GM18507 (cell line): ENCODE measurements at places on chromosomes 12 and 14.

GRCh38 chr12:2933586-2933985 lies 25.6 kb upstream of the TEAD4 start:
- DNase-seq, result no peak

DNA sequence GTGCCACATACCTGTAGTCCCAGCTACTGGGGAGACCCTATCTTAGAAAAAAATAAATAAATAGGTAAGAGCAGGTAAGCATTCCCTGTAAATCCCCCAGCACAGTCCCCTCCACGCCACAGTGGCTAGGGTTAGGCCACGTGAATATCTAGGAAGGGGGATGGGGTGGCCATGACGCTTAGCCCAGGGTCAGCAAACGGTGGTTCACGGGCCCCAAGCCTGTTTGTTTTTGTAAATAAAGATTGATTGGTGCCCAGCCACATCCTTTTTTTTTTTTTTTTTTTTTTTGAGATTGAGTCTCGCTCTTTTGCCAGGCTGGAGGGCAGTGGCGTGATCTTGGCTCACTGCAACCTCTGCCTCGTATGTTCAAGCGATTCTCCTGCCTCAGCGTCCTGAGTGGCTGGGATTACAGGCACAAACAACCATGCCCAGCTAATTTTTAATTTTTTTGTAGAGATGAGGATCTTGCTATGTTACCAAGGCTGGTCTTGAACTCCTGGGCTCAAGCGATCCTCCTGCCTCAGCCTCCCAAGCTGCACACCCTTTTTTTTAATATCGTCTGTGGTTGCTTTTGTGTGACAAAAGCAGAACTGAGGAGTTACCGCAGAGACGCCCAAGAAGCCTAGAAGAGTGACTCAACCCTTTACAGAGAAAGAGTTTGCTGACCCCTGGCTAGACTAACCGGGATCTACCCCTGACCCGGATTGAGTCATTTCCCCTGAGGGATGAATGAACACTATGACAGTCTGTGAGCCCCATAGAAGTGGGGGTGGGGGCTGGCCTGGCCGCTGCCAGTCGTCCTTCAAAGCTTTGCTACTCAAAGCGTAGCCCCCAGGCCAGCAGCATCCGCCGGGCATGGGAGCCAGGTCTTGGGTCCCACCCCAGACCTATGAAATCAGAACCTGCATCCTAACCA lies 113.7 kb upstream of the NCOR2 start:
- no peak for DNase-seq

DNA sequence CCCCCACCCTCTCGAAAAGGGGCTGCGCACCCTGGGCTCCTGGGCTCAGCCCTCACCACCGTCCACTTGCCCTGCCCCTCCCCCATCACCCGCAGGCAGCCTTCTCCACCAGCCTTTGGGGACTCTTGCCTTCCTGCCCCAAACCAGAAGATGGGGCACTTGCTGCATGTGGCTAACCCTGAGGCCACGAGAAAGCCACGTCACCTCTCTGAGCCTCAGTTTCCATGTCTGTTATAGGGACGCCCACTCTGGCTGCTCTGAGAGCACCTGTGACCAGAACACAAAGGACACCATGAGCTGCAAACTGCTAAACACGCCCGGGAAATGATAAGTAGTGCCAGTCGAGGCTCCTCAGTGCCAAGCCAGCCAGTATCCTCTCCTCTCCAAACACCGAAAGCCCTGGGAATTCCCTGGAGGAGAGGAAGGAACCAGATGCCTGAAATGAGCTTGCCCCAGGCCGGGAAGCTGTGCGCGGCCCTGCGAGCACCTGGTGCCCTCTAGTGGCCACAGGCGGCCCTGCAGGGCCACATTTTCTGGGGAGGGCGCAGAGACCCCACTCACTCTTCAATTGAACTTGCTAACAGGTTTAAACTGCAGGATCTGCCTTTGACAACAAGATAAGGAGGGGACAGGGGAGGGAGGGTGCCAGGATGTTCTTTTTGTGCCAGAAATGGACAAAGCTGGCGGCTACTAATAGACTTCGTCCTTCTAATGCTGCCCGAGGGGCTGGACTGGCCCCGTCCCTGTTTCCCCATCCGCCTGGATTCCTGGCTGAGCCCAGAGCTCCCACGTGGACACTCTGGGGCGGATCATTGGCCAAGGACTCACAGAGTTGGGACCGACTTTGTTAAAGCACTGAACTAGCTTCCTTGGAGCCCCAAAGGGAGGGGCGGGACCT lies 10.2 kb upstream of the SERPINA9 start:
- peak; percentile 36 for DNase-seq

GRCh38 chr12:57889500-57889989 lies 43.0 kb upstream of the CTDSP2 start:
- DNase-seq, result no peak

DNA sequence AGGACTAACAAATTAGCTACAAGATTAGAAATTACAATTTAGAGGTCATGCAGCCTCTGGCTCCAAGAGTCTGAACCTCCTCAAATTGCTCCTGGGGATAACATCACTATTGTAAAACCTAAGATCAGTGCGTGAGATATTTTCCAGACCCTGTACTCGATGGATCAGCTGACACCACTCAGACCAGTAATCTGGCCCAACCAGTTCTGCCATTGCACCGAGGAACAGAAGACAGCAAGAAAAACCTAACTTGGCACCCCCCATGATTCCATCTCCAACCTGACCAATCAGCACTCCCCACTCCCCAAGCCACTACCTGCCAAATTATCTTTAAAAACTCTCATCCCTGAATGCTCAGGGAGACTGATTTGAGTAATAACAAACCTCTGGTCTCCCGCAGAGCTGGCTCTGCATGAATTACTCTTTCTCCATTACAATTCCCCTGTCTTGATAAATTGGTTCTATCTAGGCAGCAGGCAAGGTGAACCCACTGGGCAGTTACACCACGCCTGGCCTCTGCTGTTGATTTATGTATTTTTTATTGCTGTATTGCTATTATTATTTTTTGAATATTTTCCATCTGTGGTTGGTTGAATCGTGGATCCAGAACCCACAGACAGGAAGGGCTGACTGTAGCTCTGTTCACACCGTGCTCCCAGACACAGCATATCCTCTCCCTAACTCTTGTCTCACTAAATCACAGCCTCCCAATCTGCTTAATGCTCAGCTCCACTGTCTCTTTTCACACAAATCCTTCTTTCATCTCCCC lies 9.2 kb downstream of the HEBP1 start:
- no peak for DNase-seq

GRCh38 chr12:49089821-49090773 lies 4.5 kb downstream of the DHH start:
- DNase-seq, result no peak

DNA sequence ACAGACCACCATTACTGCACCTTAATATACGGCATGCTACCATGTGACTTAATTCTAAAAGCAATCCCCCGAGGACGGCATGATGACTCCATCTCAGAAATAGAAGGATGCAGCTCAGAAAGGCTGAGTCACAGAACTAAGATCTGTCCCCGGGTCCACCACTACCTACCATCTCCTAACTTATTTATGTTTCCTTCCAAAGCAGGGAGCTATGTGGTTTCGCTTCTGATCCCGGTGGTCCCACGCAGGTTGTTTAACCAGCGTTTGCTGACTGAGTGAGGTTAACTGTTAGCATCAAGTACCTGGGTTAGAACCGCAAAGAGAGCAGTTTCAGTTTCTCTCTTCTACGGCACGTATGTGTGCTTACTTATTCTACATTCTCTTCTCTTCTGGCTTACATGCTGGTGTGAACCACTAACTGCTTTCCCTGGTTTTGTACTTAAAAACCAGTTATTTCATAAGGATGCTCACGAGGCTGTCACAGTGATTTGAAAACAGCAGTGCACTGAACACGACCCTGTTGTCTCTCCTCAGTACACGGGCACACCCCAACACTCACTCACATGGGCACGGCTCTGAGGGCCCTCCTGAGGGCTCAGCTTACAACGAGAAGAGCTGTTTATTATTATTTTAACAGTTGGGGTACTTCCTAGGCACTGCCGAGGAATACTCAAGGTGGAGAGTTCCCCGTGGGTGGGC lies 66.7 kb downstream of the CCDC88C start:
- DNase-seq, result peak; percentile 59

DNA sequence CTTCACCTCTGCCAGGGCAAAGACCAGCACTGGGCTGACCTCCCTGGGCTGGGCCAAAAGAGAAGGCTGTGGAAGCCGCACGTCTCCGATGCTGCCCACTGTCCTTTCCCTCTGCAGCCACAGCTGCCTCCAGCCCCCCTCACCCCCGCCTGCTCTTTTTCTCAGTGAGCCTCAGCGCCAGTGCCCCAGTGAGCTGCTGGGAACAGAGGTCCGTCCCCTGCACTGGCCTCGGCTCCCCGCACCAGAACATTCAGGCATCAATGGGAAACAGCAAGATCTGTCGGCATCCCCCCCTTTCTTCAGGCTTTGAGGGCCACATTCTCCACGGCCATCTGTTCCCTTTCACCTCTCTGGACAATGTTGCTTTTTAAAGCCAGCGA lies 398.1 kb downstream of the ZFP36L1 start:
- no peak for DNase-seq

GRCh38 chr14:100031506-100032281 lies 33.5 kb upstream of the EVL start:
- DNase-seq, result no peak

- no peak for DNase-seq
These were observed 20.6 kb downstream of the FAM186A start for GRCh38 chr12:50375802-50376201.

DNA sequence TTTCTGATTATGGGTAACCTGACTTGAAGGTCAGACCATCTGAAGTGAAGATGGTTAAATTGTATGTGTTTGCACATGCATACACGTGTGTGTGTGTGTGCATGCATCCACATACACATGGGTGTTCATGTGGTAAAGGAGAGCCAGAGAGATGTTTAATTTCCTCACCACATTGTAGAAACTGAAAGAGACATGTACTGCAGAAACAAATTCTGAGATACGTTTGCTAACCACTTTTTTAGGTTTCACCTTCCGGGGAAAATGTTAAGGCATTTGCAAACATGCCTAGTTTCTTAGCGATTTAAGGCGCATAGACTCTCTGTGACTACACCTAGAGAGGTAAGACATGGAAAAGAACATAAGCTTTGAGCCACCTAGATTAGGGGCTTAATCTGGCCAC lies 362.9 kb downstream of the RAD51B start:
- DNase-seq, result no peak

- DNase-seq, result no peak
These were observed 91.0 kb downstream of the GRIP1 start for GRCh38 chr12:66587912-66588311.

DNA sequence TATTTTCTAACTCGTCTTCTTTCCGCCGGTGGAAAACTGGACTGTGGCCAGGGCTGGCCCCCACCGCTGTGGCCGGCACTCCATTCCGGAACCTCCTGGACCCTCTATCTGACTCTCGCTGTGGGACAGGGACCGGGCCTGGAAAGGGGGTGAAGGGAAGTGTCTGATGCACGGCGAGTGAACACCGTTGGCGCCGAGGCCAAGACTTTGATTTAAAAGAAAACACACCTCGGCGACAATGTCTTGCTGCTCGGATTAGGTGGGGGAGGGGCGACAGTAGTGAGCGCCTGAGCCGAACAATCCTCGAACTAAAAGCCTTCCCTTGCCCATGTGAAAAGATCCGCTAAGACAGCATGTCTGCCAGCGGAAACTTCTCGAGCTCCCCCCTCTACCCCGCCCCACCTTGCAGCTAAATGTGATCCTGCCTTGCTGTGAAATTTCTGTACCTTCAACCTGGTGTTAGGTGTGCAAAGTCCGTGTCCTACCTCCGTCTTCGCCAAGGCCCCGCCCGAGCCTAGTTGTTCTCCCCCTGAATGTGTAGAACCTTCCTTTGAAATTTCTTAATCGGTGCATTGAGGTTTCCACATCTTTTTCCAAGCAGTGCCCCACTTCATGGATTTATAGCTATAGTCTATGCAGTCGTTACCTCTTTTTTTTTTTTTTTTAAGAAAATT lies 862 bp upstream of the HOTAIR start:
- no peak for DNase-seq

DNA sequence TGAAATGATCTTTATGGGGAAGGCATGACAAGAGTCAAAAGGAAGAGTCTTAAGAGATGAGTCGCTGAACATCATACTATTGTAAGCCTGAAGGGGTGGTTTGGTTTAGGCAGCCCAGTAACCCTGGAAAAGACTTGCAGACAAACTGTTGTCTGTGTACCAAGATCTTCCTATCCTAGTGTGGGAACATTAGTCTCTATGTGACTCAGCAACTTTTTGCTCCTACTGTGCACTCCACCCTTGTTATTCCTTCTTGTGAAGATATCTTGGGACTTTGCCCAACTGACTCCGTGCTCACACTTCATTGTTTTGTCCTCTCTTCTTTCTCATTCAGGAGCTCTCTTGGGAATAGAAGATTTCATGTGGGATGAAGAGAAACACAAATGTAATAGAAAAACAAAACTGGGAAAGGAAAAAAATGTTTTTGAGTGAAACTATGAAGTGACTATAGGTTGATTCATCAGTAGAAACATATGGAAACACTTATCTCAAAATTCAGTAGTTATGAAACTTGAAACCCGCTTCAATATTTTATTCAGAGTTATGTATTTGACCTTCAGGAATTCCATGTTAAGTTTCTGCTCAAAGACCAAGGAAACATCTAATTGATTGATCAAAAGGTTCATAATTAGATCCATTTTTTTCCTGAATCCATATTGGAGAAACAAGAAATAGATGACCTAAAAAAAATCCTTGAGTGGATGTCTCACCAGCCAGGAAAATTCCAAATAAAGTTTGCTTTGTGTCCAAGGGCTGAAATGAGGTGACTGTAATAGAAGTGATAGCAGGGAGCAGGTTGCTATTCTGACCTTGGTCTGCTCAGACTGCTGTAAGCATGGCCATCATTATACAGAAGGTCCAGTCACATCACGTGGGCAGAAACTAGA lies 67.2 kb downstream of the BTG1 start:
- DNase-seq, result no peak

DNA sequence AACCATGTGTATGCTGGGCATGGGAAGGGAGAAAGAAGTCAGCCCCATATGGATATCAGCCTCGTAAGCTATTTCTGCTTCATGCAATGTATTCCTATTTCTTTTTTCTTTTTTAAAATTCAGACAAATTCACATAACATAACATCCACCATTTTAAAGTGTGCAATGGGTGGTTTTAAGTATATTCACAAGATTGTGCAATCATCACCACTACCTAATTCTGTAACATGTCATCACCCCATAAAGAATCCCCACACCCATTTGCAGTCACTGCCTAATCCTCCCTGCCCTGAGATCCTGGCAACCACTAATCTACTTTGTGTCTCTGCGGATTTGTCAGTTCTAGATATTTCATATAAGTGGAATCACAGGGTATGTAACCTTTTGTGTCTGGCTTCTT lies 9.5 kb downstream of the POMT2 start:
- no peak for DNase-seq

GRCh38 chr12:52434081-52434733 lies at the start of gene KRT75:
Gene KRT75, minus strand, starts transcription at chr12:52434371. Its CDS starts 67 bp downstream, at chr12:52434304.
- DNase-seq, result no peak

- DNase-seq, result no peak
These were observed 14.0 kb upstream of the TBX3 start for GRCh38 chr12:114697741-114698565.

GRCh38 chr14:69259168-69259526 lies 811 bp upstream of the GALNT16 start:
- no peak for DNase-seq

DNA sequence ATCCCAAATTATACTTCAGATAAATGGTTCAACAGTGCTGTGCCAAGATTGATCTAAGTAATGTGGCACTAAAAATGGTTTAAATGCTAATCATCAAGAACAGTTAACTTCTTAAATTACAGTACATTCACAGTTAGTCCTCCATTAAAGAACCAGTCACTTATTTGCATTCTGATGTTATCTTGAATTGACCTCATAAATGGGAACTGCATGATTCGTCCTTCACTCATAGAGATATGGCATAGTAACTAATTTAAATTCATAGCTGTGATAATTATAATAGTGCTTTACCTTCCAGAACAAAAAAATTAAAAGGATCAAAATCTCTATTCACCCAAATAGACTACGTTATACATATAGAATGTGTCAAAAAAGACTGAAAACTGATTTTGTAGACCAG lies 61.1 kb downstream of the COCH start:
- DNase-seq, result no peak
